ENCODE measurements at places on chromosomes 5 and 9.

GRCh38 chr9:78115073-78115472 lies 83.5 kb upstream of the GNAQ start:
- DNase-seq, result no peak

DNA sequence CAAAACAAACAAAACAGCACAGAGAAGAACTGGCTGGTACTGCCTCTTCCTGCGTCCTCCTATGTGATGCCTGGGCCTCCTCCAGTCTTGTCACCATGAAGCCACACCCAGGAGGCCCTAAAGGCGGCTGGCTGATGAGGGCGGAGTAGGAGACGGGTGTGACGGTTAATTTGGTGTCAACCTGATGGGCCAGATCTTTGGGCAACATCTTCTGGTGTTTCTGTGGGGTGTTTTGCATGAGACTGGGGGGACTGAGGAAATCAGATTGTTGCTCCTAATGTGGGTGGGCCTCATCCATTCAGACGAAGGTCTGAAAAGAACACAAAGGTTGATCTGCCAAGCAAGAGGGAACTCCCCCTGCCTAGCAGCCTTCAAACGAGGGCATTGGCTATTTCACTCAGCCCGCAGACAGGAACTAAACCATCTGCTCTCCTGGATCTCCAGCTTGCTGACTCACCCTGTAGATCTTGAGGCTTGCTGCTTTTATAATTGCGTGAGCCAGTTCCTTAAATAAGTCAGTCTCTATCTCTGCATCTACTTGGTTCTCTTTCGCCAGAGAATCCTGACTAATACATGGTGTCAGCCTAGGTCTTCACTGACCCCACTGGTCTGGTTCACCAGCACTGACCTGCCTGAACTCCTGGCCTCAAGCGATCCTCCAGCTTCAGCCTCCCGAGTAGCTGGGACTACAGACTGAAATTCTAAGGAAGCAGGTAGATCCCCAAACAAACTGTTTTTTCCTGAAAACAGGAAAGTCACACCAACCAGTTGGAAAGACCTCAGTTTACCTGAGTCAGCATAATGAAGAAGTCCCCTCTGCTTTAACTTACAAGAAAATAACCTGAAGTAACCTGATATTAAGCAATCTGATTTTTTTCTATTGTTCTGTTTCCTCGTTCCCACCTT lies 12.8 kb upstream of the ZFP62 start:
- DNase-seq, result no peak

DNA sequence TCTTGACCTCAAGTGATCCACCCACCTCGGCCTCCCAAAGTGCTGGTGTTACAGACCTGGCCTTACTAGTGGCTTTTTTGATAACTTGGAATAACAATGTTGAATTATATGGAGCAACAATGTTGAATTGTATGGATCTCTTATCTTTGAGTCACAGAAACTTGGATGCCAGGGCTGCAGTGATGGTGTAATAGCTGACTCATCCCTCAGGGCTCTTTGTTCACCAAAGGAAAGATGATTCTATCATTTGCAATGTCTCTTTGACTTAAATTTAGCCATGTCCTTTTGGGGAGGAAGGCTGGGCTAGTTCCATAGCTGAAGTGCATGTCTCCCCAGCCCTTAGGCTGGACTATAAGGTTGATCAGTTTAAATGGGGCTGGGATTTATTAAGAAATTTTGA lies 172.3 kb downstream of the PDZD2 start:
- DNase-seq, result no peak

GRCh38 chr5:37860206-37860605 lies 20.4 kb upstream of the GDNF start:
- DNase-seq, result no peak

- DNase-seq, result no peak
Observed at GRCh38 chr5:122375801-122376200, 63.8 kb downstream of the SNCAIP start.

- DNase-seq, result no peak
Observed at GRCh38 chr9:106634183-106634582, 228.8 kb upstream of the ZNF462 start.

DNA sequence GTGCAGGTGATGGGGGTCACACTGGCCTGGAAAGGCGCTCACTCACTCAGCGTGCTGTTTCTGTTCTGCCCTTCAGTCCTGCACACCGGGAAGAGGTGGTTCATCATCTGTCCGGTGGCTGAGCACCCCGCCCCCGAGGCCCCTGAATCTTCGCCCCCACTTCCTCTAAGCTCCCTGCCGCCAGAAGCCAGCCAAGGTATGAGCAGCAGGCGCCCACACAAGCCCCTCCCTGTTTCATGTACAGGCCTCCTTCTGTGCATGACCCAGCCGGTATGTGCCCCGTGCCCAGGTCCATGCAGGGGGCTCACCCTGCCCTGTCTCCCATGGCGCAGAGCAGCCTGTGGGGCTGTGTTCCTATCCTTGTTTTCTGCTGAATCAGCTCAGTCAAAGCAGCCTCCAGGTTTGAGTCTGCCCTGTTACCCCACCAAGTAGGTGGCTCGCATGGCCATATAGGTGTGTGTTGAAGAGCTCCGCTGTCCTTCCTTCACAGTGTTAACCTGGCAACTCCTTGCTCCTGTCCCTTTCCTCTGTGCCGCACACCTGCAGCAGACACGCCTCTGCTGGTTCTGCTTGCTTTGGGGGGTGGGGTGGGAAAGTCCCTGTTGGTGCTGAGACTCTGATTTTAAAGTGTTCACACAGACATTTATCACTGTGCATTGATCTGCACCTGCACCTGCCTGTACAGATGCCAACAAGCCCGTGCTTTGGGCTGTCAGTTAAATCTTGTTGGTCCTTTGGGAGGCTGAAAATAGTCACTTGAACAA lies 84.8 kb downstream of the WNK2 start:
- DNase-seq, result no peak

GRCh38 chr9:93013856-93014582 lies 44.5 kb upstream of the SUSD3 start:
- no peak for DNase-seq

DNA sequence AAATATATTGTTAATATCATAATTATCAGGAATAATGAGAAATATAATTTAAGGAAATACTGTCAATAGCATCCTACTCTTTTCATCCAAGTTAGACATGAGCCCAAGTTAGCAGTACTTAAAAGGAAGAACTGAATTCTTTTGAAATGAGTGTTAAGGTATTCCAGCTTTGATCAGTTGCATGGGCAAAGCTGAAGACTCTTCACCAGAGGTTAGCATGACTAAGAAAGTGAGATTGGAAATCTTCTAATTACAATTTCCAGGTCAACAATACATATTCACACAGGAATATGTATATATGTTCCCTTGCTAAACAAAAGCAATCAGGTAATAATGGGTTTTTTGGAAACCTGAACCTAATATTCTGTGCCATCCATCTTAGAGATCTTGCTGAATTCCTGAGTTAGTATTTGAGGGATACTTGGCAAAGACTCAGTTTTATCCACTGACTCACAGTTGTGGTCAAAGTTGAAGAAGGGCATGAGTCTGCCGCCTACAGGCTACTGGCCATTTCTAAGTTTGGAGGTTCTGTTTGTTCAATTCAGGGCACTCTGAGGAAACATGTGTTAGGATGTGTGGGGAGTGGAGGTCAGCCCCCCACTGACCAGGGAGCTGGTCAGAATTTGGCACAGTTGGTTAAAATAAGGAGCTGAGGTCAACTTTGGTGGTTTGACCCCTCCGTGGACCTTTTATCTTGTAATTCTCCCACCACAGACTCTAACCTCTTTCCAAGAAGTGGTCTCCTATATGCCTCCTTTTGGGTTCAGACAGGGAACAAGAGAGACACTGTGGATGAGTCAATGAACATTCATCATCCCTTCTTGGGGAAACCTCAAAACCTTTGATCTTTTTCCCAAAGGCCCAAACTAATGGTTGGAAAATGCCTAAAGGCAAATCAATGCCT lies 118.3 kb downstream of the PIK3R1 start:
- no peak for DNase-seq

DNA sequence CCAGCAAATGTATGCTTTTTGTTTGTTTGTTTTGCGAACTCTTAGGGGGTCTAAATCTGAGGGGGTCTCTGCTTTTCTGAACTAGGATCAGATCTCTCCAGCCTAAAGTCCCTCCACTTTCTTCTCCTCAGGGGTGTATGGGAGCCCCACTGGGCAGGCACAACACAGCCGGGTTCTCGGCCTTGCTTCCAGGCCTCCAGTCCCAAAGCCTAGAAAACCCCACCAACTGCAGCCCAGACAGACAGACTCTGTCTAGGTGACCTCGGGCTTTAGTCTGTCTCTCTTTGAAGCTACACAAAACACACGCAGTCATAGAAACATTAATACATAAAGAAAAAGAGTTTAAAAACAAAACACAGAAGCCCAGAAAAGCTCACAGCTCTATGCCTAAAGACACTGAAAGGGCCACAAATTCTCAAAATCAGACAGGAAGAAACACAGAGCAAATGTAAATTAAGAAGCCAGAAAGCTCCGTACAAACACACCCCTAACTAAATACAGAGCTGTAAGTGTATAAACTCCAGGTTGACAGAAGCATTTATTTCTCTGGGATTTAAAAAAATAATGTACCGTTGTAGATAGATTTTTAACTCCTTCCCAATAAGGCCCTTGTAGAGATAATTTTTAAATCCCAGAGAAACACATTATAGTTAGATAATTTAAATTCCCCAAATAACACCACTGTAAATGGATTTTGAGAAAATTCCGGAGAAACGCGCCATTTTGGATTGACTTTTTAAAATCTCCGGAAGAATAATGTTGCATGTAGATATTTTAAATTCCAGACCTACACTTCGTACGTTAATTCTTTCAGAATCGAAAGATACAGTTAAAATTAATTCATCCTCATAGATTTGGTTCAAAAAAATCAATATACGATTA lies 2.0 kb downstream of the PITX1 start:
- no peak for DNase-seq

GRCh38 chr9:89470224-89470839 lies 27.6 kb downstream of the SEMA4D start:
- no peak for DNase-seq

DNA sequence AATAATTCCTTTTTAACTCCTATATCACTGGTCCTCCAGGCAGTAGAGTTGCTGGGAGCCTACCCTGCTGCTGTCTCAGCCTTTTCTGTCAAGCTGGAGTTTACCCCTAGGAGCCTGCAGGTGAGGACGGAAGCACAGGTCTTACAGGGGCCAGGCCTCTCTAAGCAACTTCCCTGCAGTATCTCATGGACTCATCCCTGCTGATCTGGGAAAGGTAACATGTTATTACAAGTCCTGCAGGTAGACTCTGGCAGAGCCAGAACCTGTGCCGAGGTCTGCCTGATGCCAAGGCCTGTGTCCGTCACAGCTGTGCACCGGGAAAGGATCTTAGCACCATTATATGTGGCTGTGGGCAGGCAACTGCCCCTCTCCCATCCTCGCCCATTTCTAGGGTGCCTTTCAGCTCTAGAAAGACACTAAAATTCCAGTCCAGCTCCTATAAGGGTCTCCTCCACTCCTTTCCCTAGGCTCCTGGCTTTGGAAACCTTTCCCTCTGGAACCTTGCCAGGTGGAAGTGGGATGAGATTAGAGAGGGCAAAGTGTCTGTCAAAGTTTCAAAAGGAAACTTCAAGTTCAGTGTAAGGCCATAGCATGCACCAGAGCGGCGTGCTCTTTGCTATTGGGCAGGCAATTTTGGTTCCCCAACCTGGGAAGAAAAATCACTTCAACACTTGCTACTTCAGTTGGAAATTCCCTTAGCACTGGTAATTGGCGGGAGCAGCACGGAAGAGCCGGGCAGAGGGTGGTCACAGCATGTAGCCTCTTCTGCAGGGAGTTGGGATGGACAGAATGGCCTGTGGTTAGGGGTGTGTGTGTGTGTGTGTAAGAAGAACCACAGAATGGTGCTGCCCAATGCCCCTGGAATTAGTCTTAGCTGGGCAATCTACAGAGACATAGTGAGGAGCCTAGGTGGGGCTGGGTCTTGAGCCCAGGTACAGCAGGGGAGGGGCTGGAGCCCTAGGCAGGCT lies 17.5 kb downstream of the TMEM171 start:
- no peak for DNase-seq

DNA sequence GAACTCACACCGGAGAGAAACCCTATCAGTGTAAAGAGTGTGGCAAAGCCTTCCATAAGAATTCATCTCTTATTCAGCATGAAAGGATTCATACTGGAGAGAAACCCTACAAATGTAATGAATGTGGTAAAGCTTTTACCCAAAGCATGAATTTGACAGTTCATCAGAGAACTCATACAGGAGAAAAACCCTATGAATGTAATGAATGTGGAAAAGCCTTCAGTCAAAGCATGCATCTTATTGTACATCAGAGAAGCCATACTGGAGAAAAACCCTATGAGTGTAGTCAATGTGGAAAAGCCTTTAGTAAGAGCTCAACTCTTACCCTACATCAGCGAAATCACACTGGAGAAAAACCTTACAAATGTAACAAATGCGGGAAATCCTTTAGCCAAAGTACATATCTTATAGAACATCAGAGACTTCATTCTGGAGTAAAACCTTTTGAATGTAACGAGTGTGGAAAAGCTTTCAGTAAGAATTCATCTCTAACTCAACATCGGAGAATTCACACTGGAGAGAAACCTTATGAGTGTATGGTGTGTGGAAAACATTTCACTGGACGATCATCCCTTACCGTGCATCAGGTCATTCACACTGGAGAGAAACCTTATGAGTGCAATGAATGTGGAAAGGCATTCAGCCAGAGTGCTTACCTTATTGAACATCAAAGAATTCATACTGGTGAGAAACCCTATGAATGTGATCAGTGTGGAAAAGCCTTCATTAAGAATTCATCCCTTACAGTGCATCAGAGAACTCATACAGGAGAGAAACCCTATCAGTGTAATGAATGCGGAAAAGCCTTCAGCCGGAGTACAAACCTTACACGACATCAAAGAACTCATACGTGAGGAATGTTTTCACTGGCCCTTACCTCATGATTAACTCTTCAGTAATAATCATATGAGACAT lies 8.9 kb upstream of the ZNF454 start:
- DNase-seq, result no peak

DNA sequence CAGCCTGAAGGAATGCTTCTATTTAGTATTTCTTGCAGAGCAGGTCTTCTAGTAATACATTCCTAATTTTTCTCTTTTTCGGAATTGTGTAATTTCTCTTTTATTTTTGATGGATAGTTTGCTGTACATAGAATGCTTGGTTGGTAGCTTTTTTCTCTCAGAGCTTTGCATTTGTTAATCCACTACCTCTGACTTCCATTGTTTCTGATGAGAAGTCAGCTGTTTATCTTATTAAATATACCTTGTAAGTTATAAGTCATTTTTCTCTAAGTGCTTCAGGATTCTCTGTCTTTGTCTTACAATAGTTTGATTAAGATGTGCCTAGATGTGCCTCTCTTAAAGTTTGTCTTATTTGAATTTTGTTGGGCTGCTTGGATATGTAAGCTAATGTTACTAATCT lies 101.9 kb downstream of the HTR1A start:
- DNase-seq, result no peak

DNA sequence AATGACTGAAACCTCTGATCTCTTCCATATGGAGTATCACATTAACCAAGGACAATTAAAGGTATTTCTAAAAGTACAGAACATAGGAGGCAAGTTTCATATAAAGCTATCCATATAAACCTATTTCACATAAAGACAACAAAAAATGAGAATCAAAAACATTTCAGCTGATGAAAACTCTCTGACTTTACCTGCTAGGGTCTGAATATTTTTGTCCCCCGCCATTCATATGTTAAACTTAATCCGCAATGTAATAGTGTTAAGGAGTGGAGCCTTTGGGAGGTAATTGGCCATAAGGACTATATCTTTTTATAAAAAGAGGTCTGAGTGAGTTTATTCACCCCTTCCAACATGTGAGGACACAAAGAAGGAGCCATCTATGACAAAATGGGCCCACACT lies 788.5 kb downstream of the DTWD2 start:
- DNase-seq, result no peak

GRCh38 chr5:172004824-172005237 lies 1.6 kb downstream of the FBXW11 start:
- DNase-seq, result no peak

Data from retinal pigment epithelial cell (primary cell).